ENCODE measurements at places on chromosomes 2 and 18.

DNA sequence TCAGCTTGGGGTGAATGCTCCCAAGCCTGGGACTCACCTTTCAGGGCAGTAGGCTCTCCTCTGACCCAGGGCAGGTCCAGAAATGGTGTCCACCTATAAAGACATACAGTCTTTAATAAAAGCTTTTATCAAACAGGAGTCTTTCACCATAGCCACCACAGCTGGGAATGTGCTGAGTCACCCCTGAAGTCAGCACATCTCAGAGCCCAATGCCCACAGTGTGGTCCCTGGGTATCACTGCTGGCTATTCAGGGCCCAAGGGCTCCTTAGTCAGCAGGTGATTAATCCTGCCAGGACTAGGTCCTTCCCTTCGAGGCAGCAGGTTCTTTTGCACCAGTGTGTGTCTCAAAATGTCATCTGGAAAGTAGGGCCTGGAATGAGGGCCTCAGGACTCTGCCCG is 181.9 kb downstream of the MEMO1 start:
- no peak for DNase-seq

DNA sequence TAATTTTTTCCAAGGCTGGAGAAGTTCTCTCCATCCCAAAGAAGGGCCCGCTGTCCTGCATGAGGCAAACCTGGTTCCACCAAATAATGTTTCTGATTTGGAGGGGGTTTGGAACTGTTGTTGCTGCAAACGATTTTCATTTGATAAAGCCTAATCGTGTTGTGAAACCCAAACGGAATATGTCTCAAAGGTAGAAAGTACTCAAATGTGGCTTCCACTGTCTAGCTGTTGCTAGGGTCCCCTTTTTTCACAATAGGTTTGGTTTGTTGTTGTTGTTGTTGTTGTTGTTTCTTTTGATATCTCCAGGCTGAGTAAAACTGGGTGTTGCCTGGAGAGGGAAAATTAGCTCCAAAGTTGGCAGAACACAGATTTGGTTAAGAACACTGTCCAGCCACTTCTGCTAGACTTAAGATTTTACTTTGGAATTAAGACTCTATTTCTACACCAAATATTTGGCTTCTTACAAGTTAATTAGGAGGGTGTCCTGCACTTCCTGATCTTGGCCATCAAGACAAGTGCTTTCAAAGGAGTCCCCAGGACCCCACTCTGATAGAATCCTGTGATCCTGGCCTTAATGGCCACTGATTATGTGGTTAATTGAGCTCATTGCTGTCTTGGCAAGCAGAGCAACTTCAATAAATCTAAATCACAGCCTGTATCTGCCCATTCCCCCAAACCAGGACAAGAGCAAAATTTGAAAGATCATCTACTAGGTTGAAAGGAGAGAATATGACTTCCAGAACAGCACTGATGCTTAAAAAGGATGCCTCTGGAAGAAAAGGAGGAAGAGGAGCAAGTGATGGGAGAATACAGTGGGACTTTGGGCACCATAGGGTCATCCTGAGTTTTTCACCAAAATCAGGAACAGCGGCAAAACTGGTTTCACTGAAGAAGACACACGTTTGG is 3.3 kb upstream of the HOXD13 start:
- DNase-seq: no peak

DNA sequence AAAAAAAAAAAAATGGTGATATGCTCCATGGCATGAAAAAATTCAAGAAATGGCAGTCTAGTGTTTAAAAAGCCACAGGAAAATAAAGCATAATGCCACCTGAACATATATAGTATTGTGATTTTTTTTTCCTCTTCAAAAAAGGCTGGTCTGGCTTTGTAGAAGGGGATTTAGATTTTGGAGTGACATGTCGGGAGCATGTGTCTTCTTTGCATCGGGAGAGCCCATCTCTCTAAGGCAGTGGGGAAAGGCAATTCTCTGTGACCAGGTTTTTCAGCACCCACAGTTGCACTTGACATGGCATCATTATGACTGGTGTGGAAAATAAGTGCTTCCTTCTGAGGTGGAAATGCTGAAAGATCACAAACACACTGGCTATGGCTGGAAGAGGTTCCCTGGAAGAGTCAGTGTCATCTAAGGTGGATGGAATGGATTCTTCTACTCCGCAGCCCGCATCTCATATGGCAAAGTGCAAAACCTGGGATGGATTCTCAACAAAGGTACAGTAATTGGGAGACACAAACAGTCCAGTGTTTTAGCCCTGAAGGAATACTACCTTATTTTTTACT is 172.5 kb downstream of the AGAP1 start:
- no peak for DNase-seq

- DNase-seq: no peak
Observed at GRCh38 chr2:158071018-158071417, 30.7 kb upstream of the UPP2 start.

GRCh38 chr2:74548900-74549826 is 4.6 kb downstream of the LOXL3 start:
- no peak for DNase-seq

Data from stimulated activated CD8-positive, alpha-beta memory T cell treated with anti-CD3 and anti-CD28 coated beads, Interleukin-15, amount 100 ng/mL, for 1 hour (primary cell).